Fibroblast of gingiva (primary cell): ENCODE measurements at places on chromosomes 7 and 10.

GRCh38 chr10:4217653-4218052 is 432.6 kb upstream of the KLF6 start:
- DNase-seq, result no peak

- DNase-seq, result no peak
Observed at GRCh38 chr7:4814433-4814832, 39.0 kb downstream of the AP5Z1 start.

- peak; percentile 64 for DNase-seq
Observed at GRCh38 chr7:31948029-31948428, 122.2 kb downstream of the PDE1C start.

DNA sequence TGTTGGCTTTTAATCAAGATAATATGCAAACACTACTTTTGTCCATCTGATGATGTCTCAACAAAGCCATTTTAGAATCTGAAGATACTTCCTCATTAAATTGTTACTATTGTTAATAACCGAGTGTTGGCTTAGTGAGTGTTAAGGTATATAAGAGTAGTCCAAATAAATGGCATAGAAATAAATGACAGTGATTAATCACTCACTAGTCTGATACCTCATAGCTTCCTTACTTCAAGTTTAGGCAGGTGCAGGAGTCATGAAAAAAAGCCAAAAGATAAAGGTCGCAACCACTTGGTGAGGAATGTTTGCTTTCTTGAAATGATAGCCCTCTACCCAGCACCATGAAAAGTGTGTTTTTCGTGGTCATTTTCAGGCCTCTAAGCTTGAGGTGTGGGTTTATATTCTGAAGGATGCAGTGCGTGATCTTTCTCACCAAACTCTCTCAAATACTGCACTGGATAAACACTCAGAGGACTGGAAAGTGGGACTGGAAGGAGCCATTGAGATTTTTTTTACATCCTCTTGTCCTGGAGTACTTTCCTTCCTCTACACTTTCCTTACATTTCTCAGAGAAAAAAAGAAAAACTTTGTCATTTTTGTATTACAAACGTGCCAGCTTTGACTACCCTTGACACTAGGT is 138.1 kb downstream of the KIAA1217 start:
- no peak for DNase-seq

DNA sequence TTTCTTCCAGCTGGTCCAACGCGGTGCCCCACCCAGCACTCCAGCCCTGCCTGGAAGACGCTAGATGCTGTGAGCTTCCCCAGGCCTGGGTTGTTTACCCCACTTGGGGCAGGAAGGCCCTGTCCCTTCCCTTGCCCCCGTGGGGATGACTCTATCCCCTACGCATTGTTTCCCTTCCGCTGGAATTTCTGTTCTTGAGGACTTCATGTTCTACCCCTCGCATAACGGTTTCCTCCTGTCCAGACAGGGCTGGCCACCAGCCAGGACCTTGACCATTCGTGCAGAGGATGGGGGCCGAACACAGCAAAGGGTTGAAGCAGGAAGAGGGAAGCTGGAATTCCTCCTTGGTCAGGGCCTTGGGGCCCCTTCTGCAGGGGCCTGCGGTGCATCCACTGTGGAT is 14.7 kb upstream of the SERPINE1 start:
- peak; percentile 64 for DNase-seq
